Inflammatory macrophage treated with lipopolysaccharide for 1 hour (primary cell): ENCODE measurements at places on chromosomes 7 and 10.

DNA sequence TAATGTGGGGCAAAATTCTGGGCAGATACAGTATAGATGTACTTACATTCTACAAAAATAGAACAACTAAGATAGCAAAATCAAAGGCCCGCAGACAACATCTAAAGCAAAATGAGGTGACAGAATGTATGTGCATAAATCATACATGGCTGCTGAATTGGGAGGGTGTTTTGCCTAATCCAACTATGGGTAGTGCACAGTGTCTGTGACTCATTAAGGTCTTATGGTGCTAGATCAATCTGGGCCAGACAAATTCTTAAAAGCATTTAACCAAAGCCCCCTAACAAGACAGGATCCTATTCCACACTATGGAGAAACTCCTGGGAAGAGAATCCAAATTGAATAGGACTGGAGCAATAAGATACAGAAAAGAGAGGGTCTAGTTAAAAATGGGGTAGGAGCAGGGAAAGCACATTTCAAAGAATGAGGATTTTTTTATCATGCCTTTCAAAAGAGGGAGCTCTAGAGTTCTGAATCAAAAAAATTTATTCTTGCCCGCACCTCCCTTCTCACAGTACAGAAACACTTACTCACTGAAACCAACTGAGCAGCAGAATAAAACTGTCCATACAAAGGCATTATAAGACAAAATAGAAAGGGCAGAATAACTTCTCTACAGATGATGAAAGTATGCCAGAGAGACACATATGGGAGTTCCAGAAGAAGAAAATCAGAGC is 181.3 kb downstream of the RNLS start:
- no peak for DNase-seq

- DNase-seq = no peak
These were observed 307.9 kb downstream of the PRKG1 start for GRCh38 chr10:51382181-51382580.

DNA sequence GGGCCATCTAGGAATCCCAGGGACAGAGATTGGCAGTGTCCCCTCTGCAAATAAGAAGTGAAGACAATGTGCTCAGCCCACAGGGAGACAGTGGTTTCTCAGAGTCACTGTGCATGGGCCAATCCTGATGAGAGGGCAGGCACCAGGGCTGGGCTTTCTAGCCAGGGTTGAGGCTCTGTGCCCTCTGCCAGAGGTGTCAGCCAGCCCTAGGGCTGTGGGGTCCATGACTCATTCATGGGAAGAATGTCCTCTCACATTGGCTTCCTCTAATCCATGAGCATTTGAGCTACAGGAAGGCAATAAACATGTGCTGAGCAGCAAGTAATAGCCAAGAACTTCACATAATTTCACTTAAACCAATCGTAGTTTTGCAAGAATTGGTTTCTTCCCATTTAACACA is 482.0 kb upstream of the MGMT start:
- no peak for DNase-seq

DNA sequence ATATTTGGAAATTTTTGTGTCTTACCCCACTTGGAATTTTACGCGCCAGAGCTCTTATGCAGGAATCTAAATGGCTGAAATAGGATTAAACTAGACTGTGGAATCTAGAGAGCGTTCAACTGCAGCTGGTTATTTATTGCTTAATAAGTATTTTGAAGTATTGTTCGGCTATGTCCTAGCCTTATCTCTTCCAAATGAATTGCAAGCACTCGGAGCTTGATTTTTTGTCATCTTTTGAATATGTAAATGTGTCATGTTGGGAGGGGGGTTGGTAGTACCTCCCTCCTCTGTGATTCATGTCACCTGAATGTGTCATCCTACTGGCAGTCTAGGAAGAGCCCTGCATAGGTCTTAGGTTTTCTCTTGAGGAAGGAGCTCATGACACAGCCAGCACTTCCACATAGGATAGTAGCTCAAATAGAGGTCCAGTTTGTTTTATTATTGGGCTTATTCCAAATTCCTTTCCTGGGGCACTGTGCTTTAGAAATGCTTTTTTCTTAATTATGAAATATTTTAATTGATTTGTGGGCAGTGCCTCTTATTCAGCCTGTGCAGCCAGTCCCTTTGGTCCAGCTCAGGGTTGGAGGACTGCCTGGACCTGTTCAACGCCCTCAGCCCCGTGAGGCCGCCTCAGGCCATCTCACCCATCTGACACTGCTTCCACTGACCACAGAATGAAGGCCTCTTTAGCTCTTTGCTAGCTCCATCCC is 22.5 kb upstream of the TRIL start:
- no peak for DNase-seq

- DNase-seq = peak; percentile 80
These were observed 18.4 kb upstream of the KLF6 start for GRCh38 chr10:3803295-3803926.

GRCh38 chr7:158542651-158543566 is 44.7 kb downstream of the PTPRN2 start:
- DNase-seq = no peak

- DNase-seq = peak; percentile 22
These were observed 153.4 kb upstream of the GDF10 start for GRCh38 chr10:47146572-47146971.

GRCh38 chr10:1187151-1187854 is 131.1 kb downstream of the WDR37 start:
- DNase-seq = no peak

GRCh38 chr7:17781491-17782215 is 158.6 kb downstream of the SNX13 start:
- no peak for DNase-seq

GRCh38 chr10:29486433-29486832 is 148.3 kb downstream of the SVIL start:
- DNase-seq = peak; percentile 75

DNA sequence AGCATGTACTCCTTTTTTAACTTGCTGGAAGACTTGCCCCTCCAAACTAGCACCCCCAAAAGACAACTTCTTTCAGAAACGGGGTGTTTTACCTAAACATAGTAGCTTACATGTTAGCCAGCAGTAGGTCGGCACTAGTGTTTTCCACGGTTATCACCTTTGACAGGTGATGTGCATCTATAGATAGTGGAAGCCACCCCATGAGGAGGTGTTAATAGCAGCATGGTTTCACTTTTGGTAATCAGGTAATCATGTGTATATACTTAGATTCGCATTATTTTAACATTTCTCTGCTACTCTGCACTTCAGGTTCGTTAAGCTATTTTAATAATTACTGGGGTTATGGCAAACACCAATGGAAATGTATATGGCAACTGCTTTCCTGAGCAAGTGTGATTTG is 17.6 kb downstream of the SRI start:
- DNase-seq = no peak

DNA sequence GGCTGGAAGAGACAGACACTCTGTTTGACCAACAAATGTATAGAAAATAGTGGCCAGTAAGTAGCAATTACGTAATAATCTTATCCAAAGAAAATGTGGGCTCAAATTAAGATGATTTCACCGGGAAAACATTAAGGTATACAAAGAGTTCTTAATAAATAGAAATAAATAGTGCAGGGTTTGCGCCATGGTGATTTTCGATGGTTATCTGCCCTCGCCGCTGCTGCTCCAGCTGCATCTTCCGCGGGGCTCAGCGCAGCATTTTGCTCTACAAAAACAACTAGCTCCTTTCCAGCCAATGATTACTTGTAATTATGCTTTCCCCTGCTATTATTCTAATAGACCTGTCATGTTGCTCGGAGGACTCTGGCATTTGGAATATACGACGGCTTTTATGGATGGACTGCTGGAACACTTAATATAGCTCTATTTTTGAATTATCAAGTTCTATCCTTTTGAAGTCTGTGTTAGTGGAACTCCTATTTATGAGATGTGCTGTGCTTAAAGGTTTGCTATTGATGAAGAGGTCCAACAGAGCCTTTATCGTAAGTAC is 103.8 kb downstream of the BUB3 start:
- no peak for DNase-seq

DNA sequence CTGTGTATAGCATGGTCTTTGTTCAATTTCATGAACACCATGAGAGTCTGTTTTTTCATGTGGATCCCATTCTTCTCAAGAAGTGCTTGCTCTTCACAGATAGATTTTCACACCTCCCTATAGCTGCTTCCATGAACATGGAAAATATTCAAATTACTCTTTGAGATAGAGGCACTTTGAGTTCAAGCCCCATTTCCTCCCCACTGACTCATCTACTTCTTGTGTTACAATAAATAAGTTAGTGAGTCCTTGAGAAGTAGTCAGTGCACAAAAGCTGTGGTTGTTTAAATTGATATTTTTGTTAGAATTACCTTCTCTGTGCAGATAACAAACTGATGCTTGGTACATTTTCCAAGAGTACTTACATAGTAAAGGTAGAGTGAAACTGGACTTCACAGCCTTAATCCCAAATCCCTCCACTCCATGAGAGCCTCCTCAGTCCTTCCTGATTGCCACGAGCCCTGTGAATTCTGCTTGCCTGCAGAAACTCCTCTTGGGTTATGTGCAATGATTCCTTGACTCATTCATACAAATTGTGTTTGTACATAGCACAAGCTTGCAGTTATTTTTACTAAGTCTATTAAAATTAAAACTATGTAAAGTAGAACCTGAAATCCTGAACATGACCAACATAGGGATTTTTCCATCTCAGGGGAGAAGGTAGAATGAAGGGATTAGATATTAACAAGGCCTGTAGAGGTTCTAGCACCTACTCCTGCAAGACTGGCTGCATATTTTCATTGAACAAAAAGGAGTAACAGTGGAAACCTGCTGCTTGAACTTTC is 496.2 kb downstream of the TNS3 start:
- no peak for DNase-seq

- no peak for DNase-seq
These were observed 2.6 kb upstream of the COX19 start for GRCh38 chr7:978049-978346.

- no peak for DNase-seq
These were observed 99.6 kb upstream of the BMPER start for GRCh38 chr7:33805630-33806233.
